Naive thymus-derived CD8-positive, alpha-beta T cell (primary cell): ENCODE measurements at places on chromosomes 12 and 14. TPM values are rescaled to one million over a fixed set of nuclear protein-coding genes. Genes with fewer than 3 reads are reported as not detected.

Gene MYH6
- total RNA-seq, result not detected

Gene PELI2
- 14.1 TPM for total RNA-seq

Gene WNT1
- total RNA-seq, result 0.52 TPM

GRCh38 chr12:86349196-86349595 lies 93.0 kb upstream of the MGAT4C start:
- H3K4me1 ChIP-seq, result no peaks in the 10 kb centered on the region
- no peaks in the 10 kb centered on the region for H3K36me3 ChIP-seq
- H3K4me3 ChIP-seq, result no peak overlapping the region
- no peak overlapping the region for H3K27ac ChIP-seq

DNA sequence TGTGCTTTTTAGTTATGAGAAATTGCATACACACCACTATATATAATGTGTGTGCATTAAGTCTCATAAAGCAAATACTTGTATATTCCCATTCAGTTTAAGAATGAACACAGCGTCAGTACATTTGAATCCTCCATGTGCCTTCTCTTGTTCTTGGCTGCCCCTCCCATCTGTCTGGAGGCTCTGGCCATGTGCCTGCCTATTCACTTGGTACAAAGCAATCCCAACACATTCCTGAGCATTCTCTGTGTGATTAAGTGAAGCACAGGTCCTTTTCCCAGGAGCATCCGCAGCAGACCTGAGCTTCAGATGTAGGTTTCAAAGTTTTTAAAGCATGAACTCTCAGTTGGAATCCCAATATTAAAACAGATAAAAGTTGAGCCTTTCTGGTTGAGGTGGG lies 58.7 kb downstream of the POLR3B start:
- no peak overlapping the region for H3K27ac ChIP-seq
- H3K4me1 ChIP-seq, result no peaks in the 10 kb centered on the region
- H3K27me3 ChIP-seq, result no peaks in the 10 kb centered on the region
- no peak overlapping the region for H3K4me3 ChIP-seq
- no peak for DNase-seq

DNA sequence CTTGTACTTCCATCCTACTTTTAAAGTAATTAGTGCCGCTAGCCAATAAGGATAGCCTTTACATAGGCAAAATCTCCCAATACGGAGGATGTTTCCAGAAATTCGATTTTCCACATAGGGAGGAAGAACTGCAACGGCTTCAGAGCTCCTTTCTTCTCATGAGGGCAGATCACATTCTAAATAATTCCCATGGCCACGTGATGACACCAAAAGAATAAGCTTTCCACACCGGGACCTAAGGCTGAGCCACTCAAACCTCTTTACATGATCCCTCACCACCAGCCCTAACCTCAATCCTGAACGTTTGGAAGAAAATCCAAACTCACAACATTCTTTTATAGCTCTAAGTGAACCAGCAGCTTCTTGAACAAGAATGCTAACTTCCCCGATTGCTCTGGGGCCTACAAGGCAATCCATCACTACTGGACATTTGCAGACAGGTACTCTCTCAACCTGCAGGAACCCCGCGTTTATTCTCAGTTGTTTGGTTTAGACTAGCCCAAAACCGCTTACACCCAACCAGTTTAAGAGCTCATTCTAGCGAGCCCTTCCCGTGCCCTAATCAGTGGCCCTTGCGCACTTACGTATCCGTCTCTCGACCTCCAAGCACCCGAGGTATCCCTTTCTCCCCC lies 884 bp downstream of the CAPRIN2 start:
- H3K4me1 ChIP-seq, result peaks cover 25% of the 10 kb centered on the region
- no peaks in the 10 kb centered on the region for H3K27me3 ChIP-seq
- no peak for DNase-seq
- H3K36me3 ChIP-seq, result no peaks in the 10 kb centered on the region
- peak overlapping the region; percentile 92 for H3K4me3 ChIP-seq
- H3K27ac ChIP-seq, result peak overlapping the region; percentile 95
